ENCODE measurements at places on chromosomes 5 and 9.
A peak's percentile ranks its signal among the peaks of the same experiment; 100 is the strongest.

DNA sequence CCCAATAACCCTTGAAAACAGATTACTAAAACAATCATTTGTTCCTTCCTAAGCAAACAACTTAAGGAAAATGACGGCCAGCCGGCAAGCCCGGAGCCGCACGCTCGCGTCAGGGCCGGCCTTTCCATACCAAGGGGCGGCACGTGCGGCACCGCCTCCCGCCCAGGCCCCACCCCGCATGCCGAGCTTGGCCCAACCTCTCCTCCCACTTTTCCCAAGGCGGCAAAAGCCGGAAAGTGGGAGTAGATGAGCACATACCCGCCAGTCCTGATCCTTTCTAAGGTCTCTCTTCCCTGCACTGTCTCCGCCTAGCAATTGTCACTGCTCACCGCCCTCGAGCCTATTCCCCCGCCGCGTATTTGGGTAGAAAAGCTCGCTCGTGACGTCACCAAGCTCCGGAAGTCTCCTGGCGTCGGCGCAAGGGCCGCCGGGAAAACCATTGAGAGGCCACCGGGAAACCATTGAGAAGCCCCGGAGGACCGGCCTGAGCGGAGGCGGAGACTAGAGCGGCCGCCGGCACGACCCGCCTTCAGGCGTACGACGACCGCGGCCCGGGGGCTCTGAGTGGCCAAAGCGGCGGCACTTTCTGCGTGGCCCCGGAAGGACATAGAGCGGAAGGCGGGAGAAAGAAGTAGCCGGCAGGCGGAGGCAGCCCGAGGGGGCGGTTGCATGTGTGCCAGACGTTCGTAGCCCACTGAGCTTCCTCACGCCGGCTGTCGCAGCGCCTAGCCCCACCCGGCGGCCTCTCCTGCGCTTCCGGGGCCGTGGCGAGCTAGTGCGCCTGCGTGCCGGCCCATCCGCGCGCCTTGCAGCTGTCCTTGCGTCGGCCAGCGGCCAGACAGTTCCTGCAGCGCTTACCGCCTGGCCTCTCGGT is at the start of the genes NCBP1 and TSTD2:
NCBP1 (plus strand) TSS at position 837 of the 874 bp plus-strand sequence. CDS start 61 bp downstream, outside the sequence.
TSTD2 (minus strand) TSS at position 384 of the 874 bp plus-strand sequence. CDS start 5,806 bp downstream, outside the sequence.
- peak; percentile 99 for DNase-seq

DNA sequence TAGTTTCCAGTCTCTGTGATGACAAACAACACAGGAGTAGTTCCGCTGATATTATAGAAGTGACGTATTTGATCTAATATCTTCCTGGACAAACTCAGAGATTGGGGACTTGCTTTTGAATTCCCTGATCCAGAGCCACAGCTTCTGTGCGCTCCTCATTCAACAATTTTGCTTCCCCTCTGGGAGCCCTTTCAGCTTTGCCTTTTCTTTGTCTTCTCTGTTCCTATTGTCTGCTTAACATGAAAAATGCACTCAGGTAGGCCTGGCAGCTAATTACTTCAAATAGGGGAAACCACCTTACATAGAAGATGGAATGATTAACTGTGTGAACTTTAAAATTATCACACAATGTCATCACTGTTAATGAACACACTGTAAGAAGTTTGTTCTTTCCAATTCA is 192.9 kb downstream of the EPB41L4A start:
- no peak for DNase-seq

DNA sequence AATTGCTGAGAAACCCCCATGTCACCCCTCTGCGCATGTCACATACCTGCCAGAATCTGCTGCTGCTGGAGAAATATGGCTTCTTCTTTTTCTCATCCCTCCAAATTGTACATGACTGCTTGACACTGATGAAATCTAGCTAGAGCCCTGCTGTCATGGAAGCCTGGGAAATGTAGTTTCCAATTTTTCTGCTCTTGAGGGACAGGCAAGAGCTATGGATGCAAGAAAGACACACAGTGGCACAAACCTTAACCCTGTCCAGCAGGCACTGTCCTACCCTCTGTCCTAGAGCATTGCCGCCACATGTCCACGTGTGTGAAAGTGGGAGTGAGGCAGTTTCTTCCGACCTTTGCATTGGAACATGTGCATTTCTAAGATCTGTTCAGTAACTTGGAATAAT is 255.5 kb upstream of the SEMA6A start:
- DNase-seq: no peak

DNA sequence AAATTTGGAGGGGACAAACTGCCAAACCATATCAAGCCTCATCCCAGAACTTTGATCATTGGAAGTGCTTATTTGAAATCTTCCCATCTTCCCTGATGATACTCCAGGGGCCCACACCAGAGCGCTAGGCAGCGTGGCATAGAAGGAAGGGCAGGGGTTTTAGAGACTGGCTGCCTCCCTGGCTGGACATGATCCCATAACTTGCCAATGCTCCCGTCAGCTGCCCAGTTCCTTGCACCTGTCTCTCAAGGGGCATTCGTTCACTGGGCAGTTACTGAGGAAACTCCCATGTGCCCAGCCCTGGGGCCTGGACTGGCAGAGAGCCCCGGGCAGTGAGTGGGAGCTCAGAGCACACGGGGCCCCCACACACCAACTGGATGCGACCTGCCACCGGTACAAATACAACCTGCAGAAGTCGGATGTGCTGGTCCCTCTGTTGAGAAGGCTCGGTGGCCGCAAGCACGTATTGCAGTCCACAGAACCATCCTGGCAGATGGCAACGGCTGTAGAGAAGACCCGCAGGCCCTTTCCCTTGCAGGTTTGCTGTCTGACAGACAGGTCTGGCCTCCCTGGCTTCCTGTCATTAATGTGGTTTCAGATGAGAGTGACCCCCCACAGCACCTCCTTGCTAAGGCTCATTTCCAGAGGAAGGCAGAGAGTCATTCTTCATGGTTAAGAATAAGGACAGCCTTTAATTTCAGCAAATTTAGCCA is 122.4 kb downstream of the MVB12B start:
- no peak for DNase-seq

DNA sequence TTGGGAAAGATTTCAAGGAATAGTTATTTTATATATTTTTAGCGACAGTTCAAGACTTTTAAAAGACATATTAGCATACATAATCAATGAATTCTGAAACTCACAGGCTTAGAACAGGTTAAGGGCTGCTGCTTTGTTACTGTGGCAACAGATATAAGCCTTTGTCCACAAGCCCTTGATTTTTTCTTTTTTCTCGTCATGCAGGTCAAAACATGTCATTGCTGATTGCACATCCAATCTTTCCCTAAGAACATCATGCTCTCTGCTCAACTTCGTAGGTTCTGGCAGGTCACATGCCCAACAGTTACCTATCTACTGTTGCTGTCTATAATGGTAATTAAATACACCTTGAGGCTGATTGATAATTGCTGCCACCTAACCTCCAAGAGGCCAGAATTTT is 172.5 kb upstream of the PTPRD start:
- DNase-seq: no peak

- no peak for DNase-seq
Measured at GRCh38 chr5:60374409-60374808, 325.6 kb downstream of the DEPDC1B start.

GRCh38 chr9:89422151-89422975 is 75.5 kb downstream of the SEMA4D start:
- DNase-seq: peak; percentile 49

GRCh38 chr5:33588654-33589372 is 148.0 kb downstream of the TARS1 start:
- no peak for DNase-seq

DNA sequence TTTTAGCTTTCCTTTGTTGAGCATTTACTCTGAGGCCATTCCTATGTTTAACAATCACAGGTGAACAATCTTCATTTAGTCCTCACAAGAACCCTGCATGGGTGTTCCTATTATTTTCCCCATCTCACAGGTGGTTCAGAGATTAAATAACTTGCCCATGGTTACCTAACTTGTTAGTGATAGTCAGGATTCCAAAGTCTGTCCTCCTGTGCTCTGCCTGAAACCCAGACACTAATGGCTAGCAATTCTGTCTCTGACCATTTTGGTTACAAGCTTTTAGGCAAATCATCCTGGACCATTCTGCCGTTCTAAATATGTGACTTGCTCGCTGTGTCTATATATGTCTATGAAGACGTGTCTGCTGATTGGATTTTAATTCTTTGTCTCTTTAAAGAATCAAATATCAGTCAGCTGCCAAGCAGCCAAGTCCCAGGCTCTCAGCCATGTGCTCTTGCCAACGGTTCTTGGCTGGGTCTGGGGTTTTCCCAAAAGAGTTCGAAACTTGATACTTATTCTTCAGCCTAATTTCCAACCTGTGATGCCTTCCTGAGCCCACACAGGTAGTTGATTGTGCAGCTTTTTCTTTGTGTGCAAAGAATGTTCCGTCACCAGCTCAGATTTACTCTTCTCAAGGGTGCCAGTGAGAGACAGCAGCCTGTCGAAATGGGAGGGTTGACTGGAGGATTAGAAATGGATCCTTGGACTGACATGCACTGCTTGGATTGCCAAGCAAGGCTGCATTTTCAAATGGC is 121.7 kb downstream of the NREP start:
- no peak for DNase-seq

DNA sequence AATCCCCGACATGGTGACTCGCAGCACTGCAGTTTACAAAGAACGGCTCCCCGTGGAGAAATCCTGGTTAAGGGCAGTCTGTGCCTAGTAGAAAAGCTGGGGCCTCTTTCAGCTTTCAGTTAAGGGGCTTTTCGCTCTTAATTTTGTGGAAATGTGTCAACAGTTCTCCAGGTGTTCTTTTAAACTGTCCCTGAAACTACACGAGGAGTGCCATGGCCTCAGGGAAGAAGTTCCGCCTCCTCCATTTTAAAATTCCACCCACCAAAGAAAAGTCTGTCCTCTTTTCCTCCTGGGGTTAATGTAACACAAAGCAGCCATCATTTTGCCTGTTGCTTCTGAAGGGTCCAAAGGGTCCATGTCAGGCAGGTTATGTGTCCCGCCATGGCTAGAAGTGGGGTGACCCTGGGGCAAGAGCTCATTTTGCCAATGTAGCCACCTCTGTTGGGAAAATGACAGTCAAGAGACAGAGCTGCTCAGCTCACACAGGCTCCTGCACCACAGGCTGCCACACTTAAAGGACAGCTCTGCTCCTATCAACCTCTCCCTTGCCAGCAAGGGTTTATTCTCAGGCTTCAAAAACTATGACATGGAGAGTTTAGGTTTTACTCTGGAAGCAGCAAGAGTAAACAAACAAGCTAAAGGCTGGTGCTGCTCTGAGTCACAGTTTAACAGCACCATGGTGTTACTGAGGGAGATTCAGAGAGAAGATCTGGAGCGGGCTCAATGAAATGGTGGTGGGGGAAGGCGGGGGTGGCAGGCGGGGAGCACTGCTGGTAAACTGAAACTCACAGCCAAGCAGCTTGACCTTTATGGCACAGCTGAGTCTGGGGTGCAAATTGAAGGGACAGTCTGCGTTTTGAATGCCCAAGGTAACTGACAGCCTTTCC is 3.2 kb downstream of the WHRN start:
- DNase-seq: no peak

DNA sequence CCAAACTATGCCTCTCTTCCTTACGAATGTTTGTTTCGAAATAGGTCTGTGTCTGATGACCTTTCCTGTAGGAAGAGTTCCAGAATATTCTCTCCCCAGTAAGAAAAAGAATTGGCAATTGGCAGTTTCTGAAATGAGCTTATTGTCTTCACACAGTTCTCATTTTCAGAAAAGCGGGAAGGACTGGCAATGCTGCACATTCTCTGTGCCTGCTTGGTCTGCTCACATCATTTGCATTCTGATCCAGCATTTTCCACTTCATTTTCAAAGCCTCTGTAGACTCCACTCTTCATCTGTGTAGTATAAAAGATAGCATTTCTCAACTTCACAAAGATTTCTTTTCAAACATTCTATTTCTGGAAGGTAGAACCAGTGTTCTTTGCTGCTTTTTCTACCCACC is 120.6 kb upstream of the CCDC112 start:
- no peak for DNase-seq

GRCh38 chr9:97861148-97861475 is 8.1 kb downstream of the FOXE1 start:
- DNase-seq: no peak

- DNase-seq: peak; percentile 15
Measured at GRCh38 chr9:101449071-101449721, 13.6 kb upstream of the ALDOB start.

- no peak for DNase-seq
Measured at GRCh38 chr9:77534376-77535057, 113.6 kb downstream of the GNA14 start.

DNA sequence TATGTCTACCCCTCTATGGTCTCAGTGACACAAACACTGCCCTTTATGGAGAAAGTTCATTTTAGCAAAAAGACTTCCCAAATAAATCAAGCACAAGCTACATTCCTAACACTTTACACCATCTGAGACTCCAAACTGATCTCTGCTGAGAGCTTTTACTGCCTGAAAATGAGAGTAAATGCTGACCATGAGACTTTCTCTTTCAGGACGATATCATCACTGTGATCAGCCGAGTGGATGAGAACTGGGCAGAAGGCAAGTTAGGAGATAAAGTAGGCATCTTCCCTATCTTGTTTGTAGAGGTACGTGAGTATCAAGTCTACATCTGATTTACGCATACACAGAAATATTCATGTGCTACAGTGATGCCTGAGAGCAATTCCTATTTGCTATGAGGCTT is 67.5 kb downstream of the SH3RF2 start:
- DNase-seq: no peak

DNA sequence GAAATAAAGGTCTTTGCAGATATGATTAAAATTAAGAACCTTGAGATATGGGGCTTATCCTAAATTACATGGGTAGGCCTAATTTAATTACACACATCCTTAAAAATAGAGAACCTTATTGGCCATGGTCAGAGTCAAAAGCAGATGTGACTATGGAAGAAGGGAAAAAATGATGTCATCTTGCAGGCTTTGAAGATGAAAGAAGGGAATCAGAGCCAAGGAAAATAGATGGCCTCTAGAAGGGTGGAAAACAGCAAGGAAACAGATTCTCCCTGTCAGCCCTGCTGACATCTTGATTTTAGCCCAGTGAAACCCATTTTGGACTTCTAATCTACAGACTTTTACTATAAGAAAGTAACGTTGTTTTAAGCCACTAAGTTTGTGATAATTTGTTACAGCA is 37.6 kb upstream of the KCNN2 start:
- no peak for DNase-seq

DNA sequence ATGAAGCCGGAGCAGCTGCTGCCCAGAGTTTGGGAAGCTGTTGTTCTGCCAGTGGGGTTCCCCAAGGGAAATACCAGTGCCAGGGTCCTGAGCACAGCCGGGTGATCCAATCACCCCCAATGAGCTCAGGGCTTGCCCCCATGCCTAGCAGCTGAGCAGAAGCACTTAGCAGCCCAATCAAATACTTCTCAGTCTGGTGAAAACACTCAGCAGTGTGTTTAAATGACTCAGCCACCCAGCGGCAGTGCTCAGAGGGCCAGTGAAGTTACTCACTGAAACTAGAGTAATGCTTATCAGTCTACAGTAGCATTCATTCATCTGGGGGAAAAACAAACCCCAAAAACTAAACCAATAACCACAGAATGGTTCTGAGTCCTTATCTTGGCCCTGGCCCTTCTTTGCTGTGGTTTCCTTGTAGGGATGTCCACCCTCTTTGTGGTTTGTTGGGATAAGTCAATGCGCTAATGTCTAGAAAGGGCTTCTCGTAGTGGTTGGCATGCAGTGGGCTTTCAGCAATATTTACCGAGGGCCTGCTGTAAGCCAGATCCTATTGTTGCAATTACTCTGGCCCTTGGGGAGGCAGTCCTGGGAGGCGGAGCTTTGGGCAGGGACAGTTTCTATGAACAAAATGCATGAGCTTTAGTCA is 43.1 kb downstream of the LHX2 start:
- DNase-seq: peak; percentile 31

All from GDM1 (cell line).